Left cardiac atrium (tissue), 4 donors: ENCODE measurements at places on chromosomes 4 and X.

DNA sequence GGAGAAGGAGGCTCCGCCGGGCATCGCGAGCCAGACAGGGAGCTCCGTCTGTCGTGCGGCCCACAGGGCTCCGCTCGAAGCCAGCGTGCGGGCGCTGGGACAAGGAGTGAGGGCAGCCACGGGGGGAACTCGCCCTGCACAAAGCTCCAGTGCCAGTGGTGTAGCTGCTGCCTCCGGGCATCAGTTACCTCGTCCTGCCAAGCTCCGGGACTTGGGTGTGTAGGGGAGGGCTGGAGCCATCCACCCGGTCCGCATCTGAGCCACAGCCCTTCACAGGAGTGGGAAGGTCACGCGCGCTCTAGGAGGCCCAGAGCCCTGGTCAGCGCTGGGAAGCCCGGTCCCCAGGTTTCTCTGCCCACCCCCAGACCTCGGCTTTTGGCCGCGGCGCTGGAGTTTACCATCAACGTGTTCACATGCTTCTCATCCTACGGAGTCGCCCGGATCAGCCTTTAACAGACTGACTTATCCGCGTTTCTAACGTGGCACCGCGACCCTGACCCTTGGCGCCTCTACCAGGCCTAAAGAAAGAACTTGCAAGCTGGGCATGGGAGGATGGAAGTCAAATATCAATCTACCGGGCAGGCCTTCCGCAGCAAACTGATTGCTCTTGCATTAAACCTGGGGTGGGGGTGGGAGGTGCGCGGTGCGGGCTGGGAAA is 8.4 kb upstream of the PRDM8 start:
- DNase-seq: no peak

GRCh38 chr4:16142598-16143310 is 58.9 kb upstream of the PROM1 start:
- no peak for DNase-seq

- peak; percentile 68 for DNase-seq
These were observed 174.5 kb downstream of the NSUN7 start for GRCh38 chr4:40924096-40924792.

GRCh38 chr4:138553001-138553845 is 311.1 kb upstream of the SLC7A11 start:
- DNase-seq: no peak

- DNase-seq: no peak
These were observed 67.5 kb upstream of the CXCL13 start for GRCh38 chr4:77538144-77538543.

- no peak for DNase-seq
These were observed 35.1 kb downstream of the RNF150 start for GRCh38 chr4:141098163-141098562.

DNA sequence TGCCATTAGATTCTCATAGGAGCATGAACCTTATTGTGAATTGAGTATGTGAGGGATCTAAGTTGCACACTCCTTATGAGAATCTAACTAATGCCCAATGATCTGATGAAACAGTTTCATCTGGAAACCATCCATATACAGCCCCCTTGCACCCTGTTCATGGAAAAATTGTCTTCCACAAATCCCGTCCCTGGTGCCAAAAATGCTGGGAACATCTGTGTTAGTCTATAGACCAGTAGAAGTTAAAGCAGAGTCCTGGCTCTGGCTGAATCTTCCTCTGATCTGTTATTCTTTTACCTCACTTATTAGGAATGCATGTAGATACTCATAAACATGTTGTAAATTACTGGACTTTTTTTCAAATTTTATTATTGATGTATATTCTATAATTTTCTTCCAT is 29.2 kb downstream of the SULT1B1 start:
- no peak for DNase-seq

DNA sequence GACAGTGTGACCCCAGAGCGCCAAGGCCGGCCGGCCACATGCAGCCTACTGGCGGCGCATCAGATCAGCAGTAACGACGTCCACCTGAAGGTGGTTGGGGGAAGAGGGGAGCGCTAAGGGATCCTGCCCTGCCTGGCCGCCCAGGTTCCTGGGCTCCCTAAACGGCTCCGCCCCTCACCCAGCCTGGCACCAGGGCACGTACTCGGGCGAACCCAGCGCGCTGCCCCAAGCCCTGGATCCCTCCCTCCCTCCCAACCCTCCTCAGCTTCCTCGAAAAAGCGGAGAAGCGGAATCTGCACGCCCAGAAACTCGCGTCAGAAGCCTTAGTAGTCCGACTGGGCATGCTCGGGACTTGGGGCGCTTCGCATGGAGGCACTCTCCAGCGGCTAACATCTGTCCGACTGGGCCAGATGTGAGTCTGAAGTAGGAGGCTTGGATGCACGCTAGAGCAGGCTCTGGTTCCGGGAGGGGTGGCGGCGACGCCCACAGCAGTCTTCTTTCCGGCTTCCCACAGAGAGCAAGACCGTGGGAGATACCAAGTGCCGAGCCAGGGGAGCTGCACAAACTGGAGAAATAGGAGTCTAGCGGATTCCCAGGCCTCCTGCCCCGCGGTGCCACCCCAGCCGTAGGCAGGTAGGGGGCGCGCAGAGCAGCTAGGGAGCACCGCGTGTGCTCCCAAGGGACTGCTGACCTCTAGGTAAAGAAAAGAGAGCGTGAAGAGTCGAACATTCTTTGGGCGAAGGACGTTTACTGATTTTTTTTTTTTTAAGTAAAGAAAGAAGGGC is 114.3 kb upstream of the TEX13C start:
- DNase-seq: peak; percentile 36

DNA sequence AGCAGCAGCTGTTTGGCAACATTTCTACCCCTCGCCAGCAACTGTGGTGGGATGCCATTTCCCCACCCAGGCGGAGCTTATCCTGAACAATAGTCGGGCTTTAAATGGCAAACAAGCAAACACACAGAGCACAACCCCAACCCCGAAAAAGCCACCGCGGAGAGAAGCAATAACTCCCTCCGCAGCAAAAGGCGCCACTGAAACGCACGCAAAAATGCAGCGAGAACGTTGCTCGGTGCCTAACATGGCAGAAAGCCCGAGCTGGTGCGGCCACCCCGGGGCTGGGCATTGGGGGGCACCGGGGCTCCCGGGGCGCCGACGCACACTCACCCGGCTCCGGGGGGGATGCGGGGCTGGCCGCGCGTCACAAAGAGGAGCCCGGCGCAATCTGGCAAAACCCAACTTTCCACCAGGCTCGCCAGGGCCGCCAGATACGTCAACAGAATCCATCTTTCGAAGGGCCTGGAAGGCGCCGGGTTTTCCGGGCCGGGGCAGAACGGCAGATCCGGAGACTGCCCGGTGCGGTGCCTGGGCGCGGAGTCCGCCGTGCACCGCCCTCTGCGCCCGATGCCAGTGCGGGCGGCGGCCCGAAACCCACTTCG is 818 bp downstream of the RAI2 start:
- peak; percentile 37 for DNase-seq

- no peak for DNase-seq
These were observed 8.0 kb downstream of the SUPT20HL2 start for GRCh38 chrX:24305905-24306304.

DNA sequence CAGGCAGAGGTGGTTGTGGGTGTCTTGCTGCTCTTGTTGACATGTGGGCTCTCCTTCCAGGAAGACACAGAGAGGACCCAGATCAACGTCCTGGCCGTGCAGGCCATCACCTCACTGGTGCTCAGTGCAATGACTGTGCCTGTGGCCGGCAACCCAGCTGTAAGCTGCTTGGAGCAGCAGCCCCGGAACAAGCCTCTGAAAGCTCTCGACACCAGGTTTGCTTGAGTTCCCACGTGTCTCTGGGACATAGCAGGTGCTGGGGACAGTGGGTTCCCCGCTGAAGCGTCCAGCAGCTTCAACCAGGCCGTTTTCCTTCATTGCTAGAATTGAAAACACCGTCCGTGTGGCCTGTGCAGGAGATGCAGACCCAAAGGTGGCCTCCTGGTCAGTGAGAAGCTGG is 25.6 kb upstream of the MSANTD1 start:
- DNase-seq: peak; percentile 4

GRCh38 chrX:7582191-7582590 is 260.8 kb upstream of the VCX start:
- DNase-seq: no peak

- no peak for DNase-seq
These were observed 85.2 kb downstream of the MAPK10 start for GRCh38 chr4:86274642-86275041.

GRCh38 chr4:139795527-139796314 is 130.1 kb downstream of the MGST2 start:
- DNase-seq: no peak

- DNase-seq: no peak
These were observed 12.5 kb downstream of the SYTL5 start for GRCh38 chrX:38018766-38019425.

DNA sequence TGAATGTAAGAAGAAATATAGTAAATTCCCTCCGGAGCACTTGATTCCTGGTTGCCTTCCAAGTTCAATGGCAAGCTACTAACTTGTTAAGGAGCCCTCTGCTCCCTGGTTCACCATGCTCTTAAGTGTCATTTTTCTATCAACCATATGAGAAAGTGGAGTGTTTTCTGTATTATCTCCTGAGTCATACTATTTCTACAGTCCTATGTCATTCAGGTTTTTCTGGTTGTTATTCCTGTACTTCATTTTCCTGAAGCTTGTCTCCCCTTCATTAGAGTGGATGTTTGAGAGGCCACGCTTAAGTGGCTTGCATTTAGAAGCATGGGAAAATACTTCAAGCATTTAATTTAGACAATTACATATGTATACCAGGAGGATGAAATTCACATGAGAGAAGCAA is 14.7 kb upstream of the EPGN start:
- no peak for DNase-seq

DNA sequence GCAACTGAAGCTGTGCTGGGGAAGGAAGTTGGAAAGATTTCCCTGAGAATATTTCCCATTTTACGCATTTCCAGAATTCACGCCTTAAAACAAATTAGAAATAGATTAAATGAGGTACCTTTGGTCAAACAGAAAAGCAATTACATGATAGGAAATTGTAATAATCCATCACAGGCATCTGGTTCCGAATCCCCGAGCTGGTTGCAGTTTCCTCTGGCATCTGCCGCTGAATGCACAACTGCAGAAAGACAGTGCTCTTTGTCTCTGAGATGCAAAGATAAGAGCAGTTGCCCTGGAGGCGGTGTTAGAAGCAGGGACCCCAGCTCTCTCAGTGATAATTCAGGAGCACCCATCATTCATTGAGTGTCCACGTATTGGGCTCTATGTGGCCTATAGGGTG is 224.4 kb downstream of the LDB2 start:
- DNase-seq: no peak

- no peak for DNase-seq
These were observed 128.5 kb upstream of the TSPAN5 start for GRCh38 chr4:98786866-98787265.

- no peak for DNase-seq
These were observed 238.4 kb upstream of the TEX13A start for GRCh38 chrX:105458846-105459245.

GRCh38 chrX:152929898-152930297 is 32.0 kb downstream of the ZNF185 start:
- no peak for DNase-seq

DNA sequence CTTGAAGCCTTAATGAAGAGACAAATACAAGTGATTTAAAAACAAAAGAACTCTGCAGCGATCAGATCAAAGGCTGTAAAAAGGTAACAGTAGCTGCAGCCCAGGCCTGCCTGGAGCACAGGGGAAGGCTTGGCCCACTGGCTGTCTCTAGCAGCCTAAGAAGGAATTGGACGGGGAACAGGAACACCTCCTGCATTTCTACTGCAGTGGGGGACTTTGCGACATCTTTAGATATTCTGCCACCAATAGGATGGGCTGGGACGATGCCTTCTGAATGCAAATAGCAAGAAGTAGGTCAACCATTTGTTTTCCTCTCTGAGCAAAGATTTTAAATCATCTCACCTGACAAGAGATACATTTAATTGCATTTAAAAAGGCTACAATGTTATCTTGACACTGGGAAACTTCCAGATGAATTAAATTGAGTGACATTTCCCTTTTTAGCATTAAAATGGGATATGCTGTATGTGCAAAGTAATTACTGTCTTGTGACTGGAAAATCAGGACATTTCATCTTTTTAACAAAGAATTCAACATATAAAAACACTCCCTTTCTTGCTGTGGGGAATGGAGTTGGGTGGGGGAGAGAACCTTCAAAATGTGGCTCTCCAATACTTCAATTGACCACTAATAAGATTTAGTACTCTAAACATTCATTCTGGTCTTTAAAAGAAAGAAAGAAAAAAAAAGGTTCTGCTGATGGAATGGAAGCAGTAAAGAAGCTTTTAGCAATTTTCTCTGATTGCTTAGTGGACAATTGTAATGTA is 70.0 kb downstream of the NYX start:
- no peak for DNase-seq

- no peak for DNase-seq
These were observed 31.4 kb upstream of the GPR78 start for GRCh38 chr4:8548731-8549351.

- no peak for DNase-seq
These were observed 81.9 kb downstream of the PJA1 start for GRCh38 chrX:69083361-69083760.

DNA sequence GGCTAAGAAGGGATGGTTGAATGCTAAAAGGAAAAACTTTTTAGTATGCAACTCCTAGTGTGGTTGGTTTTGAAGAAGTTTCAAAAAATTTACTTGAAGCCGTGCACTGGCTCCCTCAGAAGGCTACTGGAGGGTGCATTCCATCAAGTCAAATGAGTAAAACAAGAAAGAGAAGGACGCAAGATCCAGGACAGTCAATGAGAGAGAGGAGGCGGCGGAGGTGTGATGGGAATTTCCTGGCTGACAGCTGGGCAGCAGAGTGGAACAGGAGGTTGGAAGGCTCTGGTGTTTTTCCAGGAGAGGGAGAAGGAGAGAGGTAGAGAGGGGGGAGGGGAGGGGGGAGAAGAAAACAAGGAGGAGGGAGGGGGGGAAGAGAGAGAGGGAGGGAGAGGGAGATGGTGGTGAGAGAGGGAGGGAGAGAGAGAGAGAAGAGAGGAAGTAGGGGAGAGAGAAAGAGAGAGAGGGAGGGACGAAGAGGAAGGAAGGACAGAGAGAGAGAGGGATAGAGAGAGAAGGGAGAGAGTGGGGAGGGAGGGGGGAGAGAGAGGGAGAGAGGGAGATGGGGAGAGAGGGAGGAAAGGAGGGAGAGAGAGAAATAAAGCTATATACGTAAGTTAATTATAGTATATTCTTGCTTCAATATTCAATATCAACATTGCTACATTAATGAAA is 126.4 kb downstream of the SH3KBP1 start:
- DNase-seq: no peak

DNA sequence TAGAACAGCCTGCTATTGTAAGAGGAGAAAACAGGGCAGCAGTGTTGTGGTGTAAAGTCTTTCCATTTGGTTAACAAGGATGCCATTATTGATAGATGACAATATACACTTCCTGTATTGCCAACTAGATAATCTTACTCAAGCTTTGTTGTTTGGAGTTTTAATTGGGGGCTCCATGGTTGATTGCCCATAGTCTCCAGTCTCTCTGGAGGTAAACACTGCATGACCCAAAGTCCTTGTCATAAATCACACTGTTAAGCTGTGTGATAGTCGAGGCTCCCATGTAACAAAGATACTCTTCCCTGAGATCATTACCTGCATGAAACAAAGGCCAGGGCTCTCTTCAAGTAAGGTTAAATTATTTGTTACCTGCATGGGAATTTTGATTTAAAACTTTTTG is 394.6 kb downstream of the C4orf33 start:
- DNase-seq: no peak

- DNase-seq: no peak
These were observed 559 bp downstream of the SLC9A7 start for GRCh38 chrX:46758163-46758955.
